ENCODE measurements at places on chromosomes 11 and 22. TPM values are rescaled to one million over a fixed set of nuclear protein-coding genes. Genes with fewer than 3 reads are reported as not detected.

Gene SMC1B
- 0.21 TPM for polyA plus RNA-seq

Gene SLC1A2
- polyA plus RNA-seq: 0.03 TPM

Gene RBMXL2
- not detected for polyA plus RNA-seq

Gene CALCA
- polyA plus RNA-seq: not detected

Gene RIC3
- not detected for polyA plus RNA-seq

Gene MEI1
- 250 TPM for polyA plus RNA-seq

Gene KREMEN1
- not detected for polyA plus RNA-seq

Gene RFPL1
- not detected for polyA plus RNA-seq

Gene MRGPRE
- not detected for polyA plus RNA-seq
